ENCODE measurements at places on chromosomes 6 and 20. TPM values are rescaled to one million over a fixed set of nuclear protein-coding genes. Genes with fewer than 3 reads are reported as not detected.

The STK35 gene
- 7.8 TPM for total RNA-seq

The MED20 gene
- 17.2 TPM for total RNA-seq

The SYCP2L gene
- 1.6 TPM for total RNA-seq

The HAO1 gene
- total RNA-seq, result not detected

The LAMA5 gene
- total RNA-seq, result 14.1 TPM

The GLP1R gene
- total RNA-seq, result not detected

The FAM120B gene
- total RNA-seq, result 33.9 TPM

The SIGLEC1 gene
- total RNA-seq, result 2.1 TPM

The VTA1 gene
- total RNA-seq, result 20.9 TPM

The CST4 gene
- total RNA-seq, result not detected

The KLC4 gene
- 21.4 TPM for total RNA-seq

The ABHD16B gene
- total RNA-seq, result not detected

The ACTL10 gene
- 1.0 TPM for total RNA-seq

The SYNDIG1 gene
- total RNA-seq, result 2.6 TPM

The PLEKHG1 gene
- 13.6 TPM for total RNA-seq

The SIRPD gene
- not detected for total RNA-seq

The FAM83D gene
- total RNA-seq, result 4.2 TPM

The UBD gene
- total RNA-seq, result 1.6 TPM

The IL20RA gene
- total RNA-seq, result 9.9 TPM

The RNF182 gene
- total RNA-seq, result under 0.01 TPM

The NKAIN2 gene
- total RNA-seq, result 3.1 TPM

The CDSN gene
- not detected for total RNA-seq

The RSPH4A gene
- total RNA-seq, result 0.52 TPM

The BTNL2 gene
- total RNA-seq, result not detected

The NHLRC1 gene
- 3.1 TPM for total RNA-seq

The SNTA1 gene
- 36.5 TPM for total RNA-seq

The DNAH8 gene
- total RNA-seq, result 14.6 TPM

The ZBP1 gene
- under 0.01 TPM for total RNA-seq

The HLA-DPA1 gene
- 14.6 TPM for total RNA-seq

The DCDC2 gene
- not detected for total RNA-seq

The WFDC2 gene
- total RNA-seq, result not detected

The SEL1L2 gene
- not detected for total RNA-seq

Data from skeletal muscle tissue (tissue), 5 donors.